ENCODE measurements at places on chromosomes 12 and 14.

- DNase-seq = no peak
Observed at GRCh38 chr12:26499979-26500640, 304.7 kb downstream of the SSPN start.

DNA sequence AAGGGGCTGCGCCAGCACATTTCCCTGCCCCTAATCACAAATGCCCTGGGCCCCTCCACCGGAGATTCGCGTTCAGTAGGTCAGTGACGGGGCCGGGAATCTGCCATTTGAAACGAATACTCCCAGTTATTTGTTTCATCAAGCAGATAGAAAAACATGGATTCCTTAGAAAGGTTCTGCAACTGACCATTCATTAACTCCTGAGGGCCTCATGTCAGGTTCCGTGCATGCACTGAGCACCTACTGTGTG lies 25.6 kb upstream of the UBC start:
- no peak for DNase-seq

- DNase-seq = no peak
Observed at GRCh38 chr12:130459916-130460315, 122.2 kb downstream of the PIWIL1 start.

GRCh38 chr12:19959353-19959752 lies 409.0 kb upstream of the PDE3A start:
- no peak for DNase-seq

GRCh38 chr12:88630561-88630960 lies 50.3 kb upstream of the KITLG start:
- DNase-seq = no peak

DNA sequence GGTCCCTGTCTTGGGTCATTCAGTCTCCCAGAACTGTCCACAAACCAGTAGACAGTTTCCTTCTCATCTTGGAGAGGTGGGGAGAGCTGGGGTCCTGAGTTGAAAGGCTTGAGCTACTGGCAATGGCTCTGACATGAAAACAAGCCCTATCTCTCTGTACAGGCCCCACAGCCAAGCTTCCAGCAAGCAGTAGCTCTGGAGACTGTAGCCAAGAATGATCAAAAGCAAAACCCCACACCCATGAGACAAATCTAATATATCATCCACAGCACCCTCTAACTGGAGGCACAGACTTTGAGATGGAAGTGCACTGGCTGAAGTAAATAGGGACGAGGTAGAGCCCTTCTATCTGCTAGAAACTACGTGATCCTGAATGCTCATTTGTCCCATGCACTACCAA lies 40.9 kb downstream of the RERG start:
- DNase-seq = no peak

DNA sequence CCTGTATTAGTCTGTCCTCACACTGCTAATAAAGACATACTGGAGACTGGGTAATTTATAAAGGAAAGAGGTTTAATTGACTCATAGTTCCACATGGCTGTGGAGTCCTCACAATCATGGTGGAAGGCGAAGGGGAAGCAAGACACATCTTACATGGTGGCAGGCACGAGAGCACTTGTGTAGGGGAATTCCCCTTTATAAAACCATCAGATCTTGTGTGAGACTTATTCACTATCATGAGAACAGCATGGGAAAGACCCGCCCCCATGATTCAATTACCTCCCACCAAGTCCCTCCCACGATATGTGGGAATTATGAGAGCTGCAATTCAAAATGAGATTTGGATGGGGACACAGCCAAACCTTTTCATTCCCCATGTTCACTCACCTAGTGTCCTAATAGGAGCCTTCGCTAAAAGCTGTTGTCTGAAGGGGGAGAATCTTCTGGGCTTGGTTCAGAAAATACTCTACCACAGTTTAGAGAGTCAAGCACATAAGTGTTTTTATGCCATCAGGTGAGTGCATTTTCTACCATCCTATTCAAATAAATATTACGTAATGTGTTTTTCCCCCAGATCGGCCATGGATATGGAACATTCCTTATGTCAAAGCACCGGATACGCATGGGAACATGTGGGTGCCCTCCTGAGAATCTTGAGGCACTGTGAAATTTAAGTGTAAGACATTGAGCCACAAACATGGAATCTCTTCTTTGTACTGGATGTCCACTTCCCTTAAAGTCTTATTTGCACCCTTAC lies 19.1 kb upstream of the KCNK13 start:
- DNase-seq = no peak

- DNase-seq = no peak
Observed at GRCh38 chr14:74549588-74549987, 56.0 kb downstream of the ISCA2 start.

- no peak for DNase-seq
Observed at GRCh38 chr14:21258005-21258888, 11.0 kb downstream of the HNRNPC start.

DNA sequence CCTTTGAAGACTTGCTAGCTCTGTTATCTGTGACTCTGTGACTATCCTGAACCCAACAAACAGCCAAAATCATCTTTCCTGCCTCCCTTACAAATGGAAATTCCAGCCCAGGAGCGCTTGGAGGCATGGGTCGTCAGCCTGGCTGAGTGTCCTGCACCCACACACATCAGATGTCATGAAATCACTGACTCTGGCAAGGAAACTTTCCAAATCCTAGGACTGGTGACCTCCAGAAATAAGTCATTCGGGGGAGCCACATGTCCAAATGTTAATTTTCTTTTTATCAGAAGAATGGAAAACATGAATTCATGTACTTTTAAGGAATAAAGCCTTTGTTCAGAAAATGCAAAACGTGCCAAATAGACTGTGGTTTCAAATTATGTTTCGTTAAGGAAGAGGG lies 96.3 kb upstream of the EVL start:
- DNase-seq = no peak

- no peak for DNase-seq
Observed at GRCh38 chr12:49079793-49080192, 10.0 kb upstream of the RHEBL1 start.

DNA sequence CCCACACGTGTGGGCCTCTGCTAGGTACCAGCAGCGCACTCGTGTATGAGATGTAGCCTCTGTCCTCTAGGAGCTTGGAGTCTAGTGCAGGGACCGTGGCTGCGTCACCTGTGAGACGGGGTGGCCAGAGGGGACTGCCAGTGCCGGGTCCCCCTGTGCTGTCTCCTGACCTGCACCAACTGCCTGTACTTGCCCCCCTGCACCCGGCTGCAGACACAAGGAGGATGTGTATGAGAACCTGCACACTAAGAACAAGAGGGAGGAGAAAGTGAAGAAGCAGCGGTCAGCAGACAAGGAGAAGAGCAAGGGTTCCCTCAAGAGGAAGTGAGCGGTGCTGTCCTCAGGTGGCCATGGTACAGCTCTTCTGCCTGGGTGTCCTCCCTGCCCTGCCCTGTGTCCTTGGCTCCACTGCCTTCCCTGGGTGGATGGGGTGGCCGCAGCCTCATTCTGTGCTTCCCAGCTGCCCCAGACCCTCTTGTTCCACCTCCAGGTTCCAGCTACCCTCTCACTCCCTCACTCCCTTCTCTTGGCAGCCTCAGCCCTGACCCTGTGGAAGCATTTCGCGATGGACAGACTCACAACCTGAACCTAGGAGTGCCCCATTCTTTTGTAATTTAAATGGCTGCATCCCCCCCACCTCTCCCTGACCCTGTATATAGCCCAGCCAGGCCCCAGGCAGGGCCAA lies 9.6 kb downstream of the PTPN6 start:
- DNase-seq = no peak

- no peak for DNase-seq
Observed at GRCh38 chr14:60931218-60931617, 49.7 kb downstream of the TRMT5 start.

- DNase-seq = no peak
Observed at GRCh38 chr14:31962920-31963319, 114.2 kb upstream of the ARHGAP5 start.

DNA sequence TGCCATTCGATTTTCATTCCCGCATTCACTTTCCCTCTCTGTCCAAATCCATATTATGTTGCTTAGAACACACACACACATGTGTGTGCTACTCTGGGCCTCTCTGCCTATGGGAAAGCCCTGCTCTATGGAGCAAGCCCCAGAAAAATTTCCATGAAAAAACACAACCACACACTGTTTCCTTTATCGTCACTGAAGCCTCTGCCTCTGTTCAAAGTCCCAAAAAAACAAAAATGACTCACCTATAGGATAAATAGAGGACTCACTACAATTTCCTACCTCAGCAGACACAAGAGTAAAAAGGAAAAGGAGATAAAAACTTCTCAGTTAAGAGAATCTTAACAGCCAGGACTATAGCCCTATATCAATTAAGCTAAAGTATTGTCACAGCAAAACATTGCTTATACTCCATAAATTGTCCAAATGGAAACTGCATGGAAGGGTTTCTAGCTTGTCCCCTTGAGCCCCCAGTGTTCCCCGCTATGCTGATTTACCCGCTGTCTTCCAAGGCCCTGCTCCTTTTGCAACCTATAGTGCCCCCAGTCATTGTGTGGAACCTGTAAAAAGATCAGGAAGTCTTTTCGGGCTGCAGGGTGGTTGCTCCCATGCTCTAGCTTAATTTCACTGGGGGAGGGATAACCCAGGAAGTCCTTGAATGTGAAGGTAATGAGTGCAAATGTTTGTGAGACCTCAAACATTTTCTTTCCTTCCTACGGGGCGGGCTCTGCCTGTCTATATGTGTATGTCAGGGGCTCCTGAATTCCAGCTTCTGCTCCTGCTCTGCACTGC lies 11.1 kb upstream of the PIP4K2C start:
- DNase-seq = no peak

DNA sequence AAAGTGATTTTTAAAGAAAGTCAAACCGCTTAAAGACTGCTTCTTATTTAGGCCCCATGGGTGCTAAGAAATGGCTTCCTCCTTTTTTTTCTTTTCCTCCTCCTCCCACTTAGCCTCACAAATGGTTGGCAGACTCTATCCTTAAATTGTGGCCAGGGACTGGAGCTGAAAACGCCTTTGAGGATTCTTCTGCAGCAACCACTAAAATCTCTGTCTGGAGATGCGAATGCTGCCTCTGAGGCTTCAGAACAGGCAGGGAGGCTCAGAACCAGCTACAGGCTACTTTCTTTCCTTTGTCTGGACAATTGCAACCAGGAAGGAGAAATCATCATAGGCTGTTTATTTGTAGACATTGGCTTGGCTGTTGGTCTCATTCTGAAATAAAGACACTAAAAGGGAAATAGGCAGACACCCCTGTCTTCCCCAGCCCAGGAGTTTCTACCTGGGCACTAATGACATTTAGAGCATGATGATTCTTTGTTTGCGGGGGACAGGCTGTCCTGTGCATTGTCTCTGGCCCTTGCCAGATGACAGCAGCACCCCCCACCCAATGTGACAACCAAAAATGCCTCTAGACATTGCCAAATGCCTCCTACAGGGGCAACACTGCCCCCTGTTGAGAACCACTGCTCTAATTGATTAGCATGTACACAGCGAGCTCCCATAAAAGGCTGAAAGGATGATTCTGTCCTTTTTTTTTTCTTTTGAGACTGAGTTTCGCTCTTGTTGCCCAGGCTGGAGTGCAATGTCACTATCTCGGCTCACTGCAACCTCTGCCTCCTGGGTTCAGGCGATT lies 50.3 kb downstream of the MAP1LC3B2 start:
- no peak for DNase-seq

- DNase-seq = no peak
Observed at GRCh38 chr14:84584511-84584910, 945.4 kb upstream of the FLRT2 start.
